CD4-positive, alpha-beta T cell treated with Interleukin-15 for 4 hours (primary cell): ENCODE measurements at places on chromosomes 5 and 9.
A peak's percentile ranks its signal among the peaks of the same experiment; 100 is the strongest.

GRCh38 chr5:54221135-54221534 is 89.2 kb downstream of the ARL15 start:
- no peak for DNase-seq

- no peak for DNase-seq
These were observed 119.8 kb upstream of the TBC1D2 start for GRCh38 chr9:98375138-98375726.

DNA sequence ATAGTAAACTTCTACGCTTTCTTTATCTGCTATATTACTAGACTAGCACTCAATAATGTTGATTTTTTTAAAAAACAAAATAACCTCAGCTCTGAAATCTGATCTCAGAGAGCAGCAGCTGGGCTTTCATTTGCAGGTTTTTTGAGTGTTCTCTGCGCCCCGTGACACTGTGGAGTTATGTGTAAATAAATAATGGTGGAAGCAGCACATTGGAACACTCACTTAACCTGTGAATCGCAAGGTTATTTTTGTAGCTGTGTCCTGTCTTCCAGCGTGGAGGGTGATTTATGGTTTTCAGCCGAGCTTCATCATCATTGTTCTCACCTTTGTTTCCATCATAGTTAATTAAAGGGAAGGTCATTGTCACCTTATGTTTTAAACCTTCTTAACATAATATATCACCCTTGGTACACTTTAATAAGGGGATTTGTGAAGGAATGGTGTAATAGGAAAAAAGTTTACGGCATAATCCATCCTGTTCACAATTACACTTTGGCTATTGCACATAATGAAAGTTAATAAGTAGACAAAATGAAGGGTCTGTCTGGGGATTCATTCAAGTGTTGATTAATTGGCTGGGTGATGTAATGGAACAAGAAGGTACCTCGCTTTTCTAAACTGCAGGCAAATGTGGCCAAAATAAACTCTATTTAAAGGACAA is 493.3 kb upstream of the ADAMTS16 start:
- no peak for DNase-seq

DNA sequence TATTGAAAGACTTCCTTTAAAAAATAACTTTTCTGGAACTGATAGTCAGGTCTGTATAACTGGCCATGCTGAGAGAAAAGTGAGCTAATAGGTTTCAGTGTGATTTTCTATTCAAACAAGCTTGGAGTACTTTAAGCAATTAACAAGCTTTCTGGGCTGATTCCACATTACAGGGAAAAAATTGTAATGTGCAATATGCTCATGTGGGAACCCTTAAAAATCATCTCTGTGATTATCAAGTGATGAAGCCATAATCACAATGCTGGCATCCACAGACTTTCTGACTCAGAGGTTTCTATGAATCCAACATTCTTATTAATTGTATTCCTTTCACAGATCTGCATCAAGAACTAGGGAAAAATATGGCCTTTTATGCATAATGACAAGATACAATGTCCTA is 212.2 kb upstream of the ACO1 start:
- no peak for DNase-seq

GRCh38 chr5:113378959-113379541 is 55.7 kb downstream of the TSSK1B start:
- peak; percentile 54 for DNase-seq

GRCh38 chr9:98140503-98140902 is 21.5 kb upstream of the TRIM14 start:
- DNase-seq: no peak

DNA sequence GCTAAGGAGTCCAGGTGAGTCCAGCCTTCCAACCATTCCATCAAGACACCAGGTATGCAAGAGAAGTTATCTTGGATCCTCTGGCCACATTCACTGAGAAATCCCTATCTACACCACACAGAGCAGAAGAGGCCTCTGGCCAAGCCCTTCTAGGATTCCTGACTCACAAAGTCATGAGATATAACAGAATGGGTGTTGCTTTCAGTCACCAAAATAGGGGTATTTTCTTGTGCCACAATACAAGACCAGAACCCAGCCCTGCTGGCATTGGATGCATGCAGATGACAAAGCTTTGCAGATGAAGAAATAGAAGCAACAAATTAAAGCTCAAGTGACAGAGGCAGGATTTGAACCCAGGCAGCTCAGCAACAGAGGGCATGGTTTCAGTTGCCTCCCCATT is 73.5 kb downstream of the PTPN3 start:
- no peak for DNase-seq

- DNase-seq: no peak
These were observed 1.4 kb upstream of the PPP2CA start for GRCh38 chr5:134227259-134227658.

GRCh38 chr5:180201051-180201987 is 7.7 kb downstream of the RASGEF1C start:
- DNase-seq: no peak

- DNase-seq: no peak
These were observed 379.5 kb downstream of the CDH18 start for GRCh38 chr5:19608444-19609002.

DNA sequence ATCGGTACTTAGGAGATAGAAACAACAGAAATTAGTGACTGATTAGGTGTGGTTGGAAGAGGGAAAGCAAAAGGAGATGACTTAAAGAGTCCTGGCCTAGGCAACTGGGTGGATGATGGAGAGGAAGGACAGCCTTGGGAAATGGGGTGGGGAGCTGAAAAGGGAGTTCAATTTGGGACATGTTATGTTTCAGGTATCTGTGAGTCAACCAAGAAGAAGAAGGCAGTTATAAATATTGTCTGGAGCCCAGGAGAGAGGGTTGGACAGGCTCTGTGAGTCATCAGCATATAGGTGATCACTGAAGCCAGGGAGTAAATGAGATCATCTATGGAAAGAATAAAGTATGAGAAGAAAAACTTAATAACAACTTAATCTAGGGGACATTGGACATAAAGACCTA is 357.7 kb downstream of the NPR3 start:
- DNase-seq: no peak

DNA sequence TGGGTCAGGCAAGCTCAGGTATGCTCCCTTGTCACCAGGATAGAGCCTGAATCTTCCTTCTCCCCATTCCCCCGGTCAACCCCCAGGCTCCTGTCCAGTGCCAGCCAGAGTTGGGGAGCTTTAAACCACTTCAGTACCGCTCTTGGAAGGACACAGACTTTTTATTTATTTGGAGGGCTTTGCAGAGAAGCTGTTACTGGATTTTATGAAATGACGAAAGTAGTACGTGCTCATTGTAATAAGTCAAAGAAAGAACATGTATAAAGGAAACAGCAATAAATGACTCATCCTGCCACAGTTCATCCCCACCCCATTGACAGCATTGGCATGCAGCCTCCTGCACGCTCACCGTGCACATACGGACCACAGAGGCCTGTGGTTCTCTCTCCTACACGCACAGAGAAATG is 230.3 kb downstream of the AUH start:
- DNase-seq: peak; percentile 54

- DNase-seq: no peak
These were observed 7.5 kb downstream of the UNC5A start for GRCh38 chr5:176817841-176818377.

- no peak for DNase-seq
These were observed 131.3 kb downstream of the ZDHHC21 start for GRCh38 chr9:14561929-14562405.

- no peak for DNase-seq
These were observed 74.6 kb downstream of the FOXD1 start for GRCh38 chr5:73373814-73374510.

DNA sequence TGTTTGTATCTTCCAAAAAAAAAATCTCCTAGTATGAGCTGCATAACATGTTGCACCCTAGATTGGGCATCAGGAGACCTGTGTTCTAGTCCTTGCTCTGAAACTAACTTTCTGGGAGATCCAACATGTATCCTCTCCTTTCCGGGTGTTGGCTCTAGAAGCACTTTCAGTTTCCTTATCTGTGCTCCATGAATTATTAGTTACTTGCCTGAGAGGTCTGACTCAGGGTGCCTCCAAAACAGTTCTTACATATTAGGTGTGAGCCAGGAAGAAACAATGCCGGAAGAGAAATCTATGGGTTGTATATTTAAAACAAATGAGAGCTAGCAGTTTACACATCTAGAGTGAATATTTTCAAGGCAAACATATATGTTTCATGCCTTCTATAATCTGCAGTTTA is 36.7 kb upstream of the SLC36A2 start:
- no peak for DNase-seq
